Muscle of leg (tissue), 16 donors: ENCODE measurements at places on chromosomes 7 and 10. TPM values are rescaled to one million over a fixed set of nuclear protein-coding genes. Genes with fewer than 3 reads are reported as not detected.

DNA sequence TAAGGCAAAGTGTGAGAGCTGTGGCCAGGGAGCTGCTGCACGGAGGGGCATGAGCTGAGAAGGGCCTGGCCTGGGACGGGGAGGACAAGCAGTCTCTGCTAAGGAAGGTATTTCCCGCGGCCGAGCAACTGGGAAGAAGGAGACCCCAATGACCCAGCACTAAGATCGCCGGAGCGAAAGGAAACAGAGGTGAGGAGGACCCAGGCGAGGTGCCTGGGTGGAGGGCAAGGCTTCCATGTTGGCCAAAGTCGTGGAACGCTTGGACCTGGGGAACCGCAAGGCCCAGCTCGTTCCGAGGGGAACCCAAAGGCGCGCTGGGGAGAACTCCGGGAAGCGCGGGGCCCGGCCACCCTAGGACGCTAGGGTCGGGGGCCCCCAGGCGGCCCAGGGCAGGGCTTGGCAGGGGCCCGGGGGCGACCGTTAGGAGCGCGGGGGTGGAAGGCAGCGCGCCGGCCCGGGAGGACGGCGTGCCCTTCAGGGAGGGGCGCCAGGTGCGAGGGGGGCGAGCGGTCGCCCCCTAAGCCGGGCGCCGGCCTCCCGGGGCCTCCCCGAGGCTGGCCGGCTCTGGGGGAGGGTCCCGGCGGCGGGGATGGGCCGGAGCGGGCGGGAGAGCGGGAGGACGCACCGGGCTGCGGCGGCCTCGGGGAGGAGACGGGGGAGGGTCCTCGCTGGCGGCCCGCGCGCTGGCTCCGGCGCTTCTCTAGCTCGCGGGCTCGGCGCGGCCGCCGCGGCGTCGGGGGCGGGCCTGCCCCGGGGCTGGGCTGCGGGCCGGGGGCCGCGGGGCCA, 545 bp downstream of the GIGYF1 start:
- H3K36me3 ChIP-seq = peaks cover 18% of the 10 kb centered on the region
- DNase-seq = no peak
- H3K4me3 ChIP-seq = peak overlapping the region; percentile 81

- H3K4me3 ChIP-seq = no peak overlapping the region
- H3K27me3 ChIP-seq = no peaks in the 10 kb centered on the region
- H3K27ac ChIP-seq = no peak overlapping the region
- H3K36me3 ChIP-seq = no peaks in the 10 kb centered on the region
Observed at GRCh38 chr10:126759531-126759930, 89.0 kb upstream of the C10orf90 start.

GRCh38 chr7:7795630-7796121, 77.3 kb upstream of the RPA3 start:
- H3K4me3 ChIP-seq = no peak overlapping the region
- no peak for DNase-seq
- H3K27ac ChIP-seq = no peak overlapping the region
- no peaks in the 10 kb centered on the region for H3K4me1 ChIP-seq
- no peaks in the 10 kb centered on the region for H3K27me3 ChIP-seq
- no peaks in the 10 kb centered on the region for H3K36me3 ChIP-seq

DNA sequence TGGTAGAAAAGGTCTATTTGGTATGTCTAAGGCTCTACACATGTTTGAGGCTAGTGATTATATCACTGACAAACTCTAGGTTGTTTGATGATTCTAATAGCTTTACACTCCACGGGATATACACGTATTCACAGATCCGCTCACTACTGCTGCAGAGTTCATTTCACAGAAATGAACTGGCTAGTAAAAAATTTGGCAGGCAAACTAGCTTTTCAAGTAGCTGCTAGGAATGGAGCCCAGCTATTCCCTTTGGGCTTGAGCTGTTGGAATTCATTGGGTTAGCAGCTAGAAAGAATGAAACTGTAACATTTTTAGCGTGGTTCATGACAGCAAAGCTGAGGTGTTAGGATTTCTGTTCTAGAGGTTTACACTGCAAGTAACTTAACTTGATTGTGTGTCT, 37.6 kb downstream of the R3HCC1L start:
- DNase-seq = peak; percentile 96
- no peak overlapping the region for H3K4me3 ChIP-seq
- peaks cover 11% of the 10 kb centered on the region for H3K4me1 ChIP-seq
- no peaks in the 10 kb centered on the region for H3K27me3 ChIP-seq
- H3K36me3 ChIP-seq = no peaks in the 10 kb centered on the region
- peak overlapping the region; percentile 62 for H3K27ac ChIP-seq

DNA sequence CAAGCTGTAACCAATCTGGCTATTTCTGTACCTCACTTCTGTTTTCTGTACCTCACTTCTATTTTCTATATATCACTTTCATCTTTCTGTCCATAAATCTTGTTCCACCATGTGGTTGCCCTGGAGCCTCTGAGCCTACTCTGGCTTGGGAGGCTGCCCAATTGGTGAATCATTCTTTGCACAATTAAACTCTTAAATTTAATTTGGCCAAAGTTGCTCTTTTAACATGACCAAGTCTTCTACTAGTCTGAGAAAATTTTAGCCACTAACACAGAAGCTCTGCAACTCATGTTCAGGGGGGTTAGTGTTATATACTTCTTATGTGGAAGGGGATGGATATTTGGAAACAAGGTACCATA, 503.5 kb downstream of the KIF20B start:
- H3K27ac ChIP-seq = no peak overlapping the region
- H3K4me1 ChIP-seq = no peaks in the 10 kb centered on the region
- no peak for DNase-seq
- no peaks in the 10 kb centered on the region for H3K27me3 ChIP-seq
- no peak overlapping the region for H3K4me3 ChIP-seq

DNA sequence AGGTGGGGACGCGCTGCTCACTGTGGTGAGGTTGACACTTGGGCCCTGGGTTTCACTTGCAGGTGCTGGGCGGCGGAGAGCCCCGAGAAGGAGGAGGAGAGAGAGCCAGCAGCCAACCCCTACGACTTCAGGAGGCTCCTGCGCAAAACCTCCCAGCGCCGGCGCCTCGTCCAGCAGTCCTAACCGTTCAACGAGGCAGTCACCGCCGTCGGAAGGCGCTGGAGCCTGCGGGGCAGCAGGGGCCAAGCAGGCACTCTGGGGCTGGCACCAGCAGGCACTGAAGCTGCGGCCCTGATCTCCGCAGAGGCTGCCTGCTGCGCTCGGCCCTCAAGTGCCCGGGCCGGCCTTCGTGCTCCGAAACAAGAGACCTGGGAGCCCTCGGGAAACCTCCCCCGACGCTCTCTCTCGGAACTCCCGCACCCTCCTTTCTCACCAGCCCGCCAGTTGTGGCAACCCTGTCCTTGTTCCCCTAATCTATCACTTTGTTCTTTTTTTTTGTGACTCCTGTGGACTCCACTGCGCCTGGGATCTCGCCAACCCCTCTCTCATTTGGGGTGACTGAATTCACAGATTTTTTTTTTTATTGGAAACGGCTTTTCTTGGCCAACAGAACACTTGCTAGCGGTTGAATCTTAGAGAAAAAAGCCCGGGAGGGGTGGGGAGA, 4.7 kb upstream of the GAD2 start:
- H3K4me1 ChIP-seq = peaks cover 9% of the 10 kb centered on the region
- DNase-seq = no peak
- H3K36me3 ChIP-seq = no peaks in the 10 kb centered on the region
- H3K27me3 ChIP-seq = peaks cover 62% of the 10 kb centered on the region

The IGF2BP3 gene
- 32.7 TPM for polyA plus RNA-seq

The MRLN gene
- 196 TPM for polyA plus RNA-seq

- no peaks in the 10 kb centered on the region for H3K36me3 ChIP-seq
- H3K27me3 ChIP-seq = no peaks in the 10 kb centered on the region
- DNase-seq = no peak
- no peak overlapping the region for H3K27ac ChIP-seq
Observed at GRCh38 chr10:133462512-133463305, 9.0 kb downstream of the SCART1 start.

DNA sequence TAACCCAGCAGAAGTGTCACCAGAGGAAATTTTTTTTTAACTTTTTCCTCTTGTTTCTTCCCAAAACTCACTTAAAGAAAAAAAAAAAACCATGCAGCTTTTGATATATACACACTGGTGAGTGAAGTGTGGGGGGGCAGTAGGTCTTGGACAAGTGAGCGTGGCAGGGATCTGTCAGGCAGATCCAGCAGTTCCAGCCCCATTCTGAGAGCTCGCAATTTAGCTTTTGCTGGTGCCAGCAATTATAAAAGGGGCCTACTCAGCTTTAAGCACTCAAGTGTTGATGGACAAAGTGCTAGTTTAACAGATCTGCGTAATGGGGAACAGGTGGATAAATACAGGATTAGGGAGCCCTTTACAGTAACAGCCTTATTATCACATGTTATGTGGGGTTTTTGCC, 619.2 kb upstream of the GALNT17 start:
- no peaks in the 10 kb centered on the region for H3K27me3 ChIP-seq
- H3K4me3 ChIP-seq = no peak overlapping the region
- DNase-seq = no peak
- H3K27ac ChIP-seq = no peak overlapping the region
- no peaks in the 10 kb centered on the region for H3K36me3 ChIP-seq

The ANKRD7 gene
- 0.15 TPM for polyA plus RNA-seq

DNA sequence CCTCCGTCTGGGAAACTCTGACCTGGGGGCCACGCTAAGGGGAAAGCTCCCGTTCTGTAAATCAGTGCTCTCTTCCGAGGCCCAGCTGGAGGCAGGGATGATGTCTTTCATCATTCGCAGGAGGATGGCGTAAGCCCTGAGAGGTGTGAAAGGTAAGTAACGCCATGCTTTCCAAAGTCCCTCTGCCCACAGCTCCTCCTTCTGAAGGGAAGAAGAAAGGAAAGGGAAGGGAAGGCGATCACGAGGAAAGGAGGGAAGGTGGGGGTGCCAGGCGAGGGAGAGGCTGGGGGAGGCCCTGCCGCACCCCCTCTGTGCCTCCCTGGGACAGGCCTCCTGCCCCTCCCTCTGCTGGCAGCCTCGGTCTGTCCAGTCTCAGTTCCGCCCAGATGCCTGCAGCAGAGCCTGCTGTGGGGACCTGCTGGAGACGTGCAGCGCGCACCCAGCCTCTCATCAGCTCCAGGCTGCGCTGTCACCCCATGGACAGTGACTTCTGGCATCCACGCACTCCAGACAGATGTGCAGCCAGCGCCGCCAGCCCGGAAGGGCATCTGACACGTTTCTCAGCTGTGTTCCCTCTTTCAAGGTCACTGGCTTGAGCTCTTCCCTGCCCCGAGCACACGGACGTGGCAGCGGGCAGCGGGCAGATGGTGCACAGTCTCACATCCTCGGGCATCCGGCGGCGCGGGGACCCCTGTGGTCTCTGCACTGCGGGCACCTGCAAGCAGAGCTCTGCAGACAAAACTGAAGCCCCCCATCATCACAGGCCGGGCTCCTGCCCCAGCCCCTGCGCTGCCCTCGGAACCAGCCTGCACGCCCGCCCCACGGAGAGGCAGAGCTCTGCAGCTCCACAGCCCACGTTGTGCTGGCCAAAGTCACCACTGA, 60.6 kb downstream of the INSIG1 start:
- peaks cover 67% of the 10 kb centered on the region for H3K27me3 ChIP-seq
- no peaks in the 10 kb centered on the region for H3K36me3 ChIP-seq
- no peaks in the 10 kb centered on the region for H3K4me1 ChIP-seq
- DNase-seq = no peak

DNA sequence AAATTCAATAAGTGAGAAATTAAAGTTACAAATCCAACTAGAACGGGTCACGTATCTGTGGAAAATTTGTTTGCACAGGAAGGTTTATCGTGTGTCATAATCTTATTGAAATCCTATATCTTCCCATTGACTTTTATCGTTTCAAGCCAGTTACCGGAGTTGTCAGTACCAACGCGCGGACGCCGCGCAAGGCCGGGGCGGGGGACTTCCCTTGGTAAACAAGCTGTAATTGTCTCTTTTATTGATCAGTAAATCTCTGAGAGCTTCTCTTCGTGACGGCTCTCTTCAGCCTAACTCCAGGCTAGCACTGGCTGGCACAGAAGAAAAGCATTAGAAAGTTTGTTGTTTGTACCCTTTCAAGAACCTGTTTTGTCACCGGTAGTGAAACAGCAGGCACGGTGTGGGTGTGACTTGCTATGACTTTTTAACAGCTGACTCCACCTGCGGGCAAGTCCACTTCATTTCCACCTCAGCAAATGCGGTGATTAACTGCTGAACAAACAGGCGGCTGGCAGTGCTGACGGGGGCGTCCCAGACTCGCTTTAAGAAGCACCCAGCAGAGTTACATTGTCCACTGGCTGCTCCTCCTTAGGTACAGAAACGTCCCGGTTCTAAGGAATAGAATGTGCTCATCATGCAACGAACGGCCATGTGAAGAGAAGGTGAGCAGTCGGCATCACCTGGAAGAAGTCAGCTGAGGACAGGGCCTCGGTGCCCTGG, 215.8 kb downstream of the MAD1L1 start:
- no peak overlapping the region for H3K27ac ChIP-seq
- H3K36me3 ChIP-seq = no peaks in the 10 kb centered on the region
- no peaks in the 10 kb centered on the region for H3K27me3 ChIP-seq
- H3K4me1 ChIP-seq = peaks cover 55% of the 10 kb centered on the region
- DNase-seq = no peak

- no peak overlapping the region for H3K27ac ChIP-seq
- H3K4me3 ChIP-seq = no peak overlapping the region
- no peak for DNase-seq
- H3K4me1 ChIP-seq = no peaks in the 10 kb centered on the region
- no peaks in the 10 kb centered on the region for H3K27me3 ChIP-seq
Observed at GRCh38 chr10:84416245-84416555, 87.8 kb downstream of the CCSER2 start.

GRCh38 chr10:63441404-63441803, 24.4 kb downstream of the JMJD1C start:
- no peak overlapping the region for H3K27ac ChIP-seq
- DNase-seq = no peak
- H3K36me3 ChIP-seq = peaks cover 7% of the 10 kb centered on the region

- no peaks in the 10 kb centered on the region for H3K27me3 ChIP-seq
- H3K4me3 ChIP-seq = no peak overlapping the region
- DNase-seq = no peak
- H3K4me1 ChIP-seq = no peaks in the 10 kb centered on the region
- no peak overlapping the region for H3K27ac ChIP-seq
- H3K36me3 ChIP-seq = no peaks in the 10 kb centered on the region
Observed at GRCh38 chr7:51630933-51631332, 314.3 kb upstream of the COBL start.

The GPR85 gene
- 1.4 TPM for polyA plus RNA-seq

- H3K4me3 ChIP-seq = peak overlapping the region; percentile 34
- peaks cover 16% of the 10 kb centered on the region for H3K4me1 ChIP-seq
- peaks cover 4% of the 10 kb centered on the region for H3K27me3 ChIP-seq
- H3K36me3 ChIP-seq = no peaks in the 10 kb centered on the region
Observed at GRCh38 chr7:4144172-4144701, 537.9 kb upstream of the FOXK1 start.
